ENCODE measurements at places on chromosomes 6 and 20.

- peak; percentile 67 for DNase-seq
Observed at GRCh38 chr6:41967312-41968287, 26.0 kb upstream of the CCND3 start.

GRCh38 chr6:120137492-120137891, 787.9 kb upstream of the MAN1A1 start:
- DNase-seq, result no peak

GRCh38 chr6:30200551-30201281, 12.5 kb downstream of the TRIM26 start:
- no peak for DNase-seq

- no peak for DNase-seq
Observed at GRCh38 chr6:42078386-42078785, 28.1 kb downstream of the TAF8 start.

- peak; percentile 36 for DNase-seq
Observed at GRCh38 chr20:53737396-53738038, 143.9 kb upstream of the ZNF217 start.

GRCh38 chr6:134875367-134875766, 74.5 kb downstream of the ALDH8A1 start:
- DNase-seq, result peak; percentile 84

Data from astrocyte (in vitro differentiated cells and primary cell).